Lung microvascular endothelial cell (primary cell): ENCODE measurements at places on chromosomes 11 and 22. TPM values are rescaled to one million over a fixed set of nuclear protein-coding genes. Genes with fewer than 3 reads are reported as not detected.

The RFPL3 gene
- not detected in 2 replicates for total RNA-seq

The VSIG2 gene
- total RNA-seq = under 0.01 TPM in 1 of 2 replicates, not detected in the other

The USP28 gene
- 19.8 and 22.2 TPM in 2 replicates for total RNA-seq

The SCN3B gene
- total RNA-seq = 0.87 and 6.7 TPM in 2 replicates

The YPEL4 gene
- total RNA-seq = under 0.01 TPM in 2 replicates
